Stimulated activated CD4-positive, alpha-beta T cell treated with anti-CD3 and anti-CD28 coated beads, Interleukin-15, amount 100 ng/mL, for 24 hours (primary cell): ENCODE measurements at places on chromosomes 12 and 14.
A peak's percentile ranks its signal among the peaks of the same experiment; 100 is the strongest.

GRCh38 chr12:90978117-90978770 is 23.3 kb upstream of the CCER1 start:
- no peak for DNase-seq

GRCh38 chr14:101017806-101018560 is 114.5 kb upstream of the RTL1 start:
- no peak for DNase-seq

GRCh38 chr12:2683283-2684025 is 111.3 kb upstream of the FKBP4 start:
- DNase-seq, result no peak

DNA sequence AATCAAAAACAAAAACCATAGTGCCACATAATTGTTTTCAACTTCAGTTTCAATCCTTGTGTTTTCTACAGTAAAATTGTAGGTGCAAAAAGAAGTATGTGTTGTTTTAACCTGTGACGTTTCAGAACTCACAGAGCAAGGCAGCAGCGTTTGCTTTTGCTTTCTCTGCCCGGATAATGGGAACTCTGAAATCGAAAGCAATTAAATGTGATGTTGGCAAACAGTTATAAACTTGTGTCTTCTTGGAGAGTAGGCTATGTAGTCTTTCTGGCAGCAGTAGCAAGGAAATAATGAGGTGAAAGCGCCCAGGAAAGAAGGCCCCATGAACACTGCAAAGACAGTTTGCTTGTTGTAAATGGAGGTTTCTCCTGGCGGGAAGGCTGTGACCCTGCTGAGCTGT is 39.1 kb downstream of the FNTB start:
- DNase-seq, result no peak

- DNase-seq, result no peak
Observed at GRCh38 chr14:54650331-54650958, 83.5 kb downstream of the SAMD4A start.

DNA sequence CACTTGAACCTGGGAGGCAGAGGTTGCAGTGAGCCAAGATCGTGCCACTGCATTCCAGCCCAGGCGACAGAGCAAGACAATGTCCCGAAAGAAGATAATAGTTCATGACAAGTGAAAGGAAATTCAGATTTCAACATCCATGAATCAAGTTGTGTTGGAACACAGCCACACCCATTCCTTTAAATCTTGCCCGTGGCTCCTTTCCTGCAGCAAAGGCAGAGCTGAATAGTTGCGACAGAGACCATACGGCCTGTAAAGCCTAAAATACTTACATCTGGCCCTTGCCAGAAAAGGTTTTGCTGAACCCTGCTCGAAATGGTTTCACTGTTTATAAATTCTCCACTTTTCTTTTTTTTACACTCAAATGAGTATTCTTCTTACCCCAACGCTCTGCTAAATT is 17.7 kb upstream of the ITPK1 start:
- no peak for DNase-seq

GRCh38 chr12:121630791-121631355 is 4.5 kb downstream of the ORAI1 start:
- DNase-seq, result no peak

- DNase-seq, result no peak
Observed at GRCh38 chr12:63917864-63918799, 73.6 kb downstream of the SRGAP1 start.

- no peak for DNase-seq
Observed at GRCh38 chr12:69657376-69658137, 41.5 kb downstream of the BEST3 start.

DNA sequence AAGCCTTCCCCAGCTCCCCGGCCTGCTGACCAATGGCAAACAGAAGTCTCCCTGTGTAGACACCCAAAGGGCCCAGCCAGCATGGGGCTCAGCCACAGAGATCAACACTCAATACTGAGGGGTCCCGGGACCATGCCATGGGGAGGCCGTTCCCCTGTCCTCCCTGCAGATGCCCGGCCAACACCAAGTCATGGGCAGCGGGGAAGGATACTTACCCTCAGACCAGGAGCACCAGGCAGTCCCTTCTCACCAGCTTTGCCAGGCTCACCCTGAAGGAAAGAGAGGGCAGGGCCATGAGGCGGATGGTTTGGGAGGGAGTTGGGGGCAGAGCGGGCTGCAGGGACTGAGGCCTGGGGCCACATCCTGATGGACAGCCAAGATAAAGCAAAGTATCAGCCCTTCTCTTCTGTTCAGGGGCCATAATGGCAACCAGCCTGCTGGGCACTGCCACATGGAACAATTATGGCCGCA is 19.9 kb downstream of the COL2A1 start:
- no peak for DNase-seq

DNA sequence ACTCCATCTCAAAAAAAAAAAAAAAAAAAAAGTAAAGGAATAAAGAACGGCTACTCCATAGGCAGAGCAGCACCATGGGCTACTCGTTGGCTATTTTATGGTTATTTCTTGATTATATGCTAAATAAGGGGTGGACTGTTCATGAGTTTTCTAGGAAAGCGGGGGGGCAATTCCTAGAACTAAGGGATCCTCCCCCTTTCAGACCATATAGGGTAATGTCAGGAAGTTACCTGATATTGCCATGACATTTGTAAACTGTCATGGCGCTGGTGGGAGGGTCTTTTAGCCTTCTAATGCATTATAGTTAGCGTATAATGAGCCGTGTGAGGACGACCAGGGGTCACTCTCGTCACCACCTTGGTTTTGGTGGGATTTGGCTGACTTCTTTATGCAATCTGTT is 142.3 kb downstream of the GLT1D1 start:
- no peak for DNase-seq

DNA sequence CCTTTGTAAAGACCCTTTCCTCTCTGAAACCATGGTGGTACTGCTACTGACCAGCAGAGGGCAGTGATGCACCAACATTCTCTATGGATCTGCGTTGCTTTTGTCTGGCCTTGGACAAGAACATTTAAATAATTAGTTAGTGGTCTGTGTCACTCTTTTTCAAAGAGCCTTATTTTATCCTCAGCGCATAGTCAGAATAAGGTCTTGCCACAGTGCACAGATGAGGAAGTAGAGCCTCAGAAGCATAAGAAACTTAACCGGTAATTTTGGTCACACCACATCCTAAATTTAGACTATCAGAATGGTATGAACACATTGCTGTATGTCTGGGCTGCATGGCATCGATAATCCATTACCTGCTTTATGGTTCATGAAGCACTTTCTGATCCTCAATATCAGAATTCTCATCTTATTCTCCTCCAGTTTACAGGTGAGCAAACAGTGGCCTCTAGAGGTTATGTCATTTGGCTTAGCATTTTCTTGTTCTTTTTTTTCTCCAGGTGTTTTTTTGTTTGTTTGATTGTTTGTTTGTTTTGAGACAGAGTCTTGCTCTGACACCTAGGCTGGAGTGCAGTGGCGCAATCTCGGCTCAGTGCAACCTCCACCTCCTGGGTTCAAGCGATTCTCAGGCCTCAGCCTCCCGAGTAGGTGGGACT is 23.7 kb upstream of the IFT81 start:
- DNase-seq, result peak; percentile 70

GRCh38 chr14:52835122-52835903 is 43.9 kb upstream of the GNPNAT1 start:
- DNase-seq, result no peak

- no peak for DNase-seq
Observed at GRCh38 chr14:74519316-74520074, 25.9 kb downstream of the ISCA2 start.

DNA sequence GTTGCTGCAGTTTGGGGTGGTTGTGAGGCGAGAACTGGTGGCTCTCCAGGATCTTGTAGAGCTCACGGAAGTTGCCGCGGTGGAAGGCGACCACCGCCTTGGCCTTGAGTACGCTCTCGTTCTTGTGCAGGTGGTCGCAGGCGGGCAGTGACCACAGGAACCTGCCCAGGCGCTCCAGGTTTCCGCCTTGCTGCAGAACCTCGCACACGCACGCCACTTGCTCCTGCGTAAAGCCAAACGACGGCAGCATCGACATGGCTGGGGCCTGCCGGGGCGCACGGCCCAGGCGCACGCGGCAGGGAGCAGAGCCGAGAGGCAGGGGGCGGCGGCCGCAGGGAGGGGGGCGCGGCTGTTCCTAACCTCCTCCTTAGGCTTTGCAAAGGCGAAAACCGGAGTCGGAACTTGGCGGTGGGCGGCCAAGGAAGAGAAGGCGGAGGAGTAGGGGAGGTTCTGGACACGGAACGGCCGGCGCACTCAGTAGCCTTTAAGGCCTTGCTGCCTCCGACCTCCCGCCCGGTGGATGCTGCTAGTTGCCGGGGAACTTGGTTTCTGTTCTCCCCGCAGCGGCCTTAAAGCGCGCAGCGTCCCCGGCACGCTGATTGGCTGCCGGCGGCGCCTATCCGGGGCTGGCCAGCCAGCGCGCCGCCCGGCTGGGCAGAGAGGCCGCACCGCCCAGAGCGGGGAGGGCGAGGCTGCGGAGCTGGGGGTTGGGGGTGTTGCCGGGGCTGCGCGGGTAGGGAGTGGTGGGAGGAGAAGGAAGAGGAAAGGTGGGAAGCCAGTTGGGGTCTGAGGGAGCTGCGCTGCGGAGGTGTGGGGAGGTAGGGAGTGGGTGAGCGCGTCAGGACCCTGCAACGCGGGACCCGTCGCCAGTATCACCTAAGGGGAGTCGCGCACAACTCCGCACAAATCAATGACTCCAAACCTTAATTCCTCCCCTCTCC is at the start of gene SIX1:
Gene SIX1 (minus strand): TSS at position 544 of the 941 bp plus-strand sequence. CDS start 288 bp downstream, at position 256.
- DNase-seq, result peak; percentile 59

DNA sequence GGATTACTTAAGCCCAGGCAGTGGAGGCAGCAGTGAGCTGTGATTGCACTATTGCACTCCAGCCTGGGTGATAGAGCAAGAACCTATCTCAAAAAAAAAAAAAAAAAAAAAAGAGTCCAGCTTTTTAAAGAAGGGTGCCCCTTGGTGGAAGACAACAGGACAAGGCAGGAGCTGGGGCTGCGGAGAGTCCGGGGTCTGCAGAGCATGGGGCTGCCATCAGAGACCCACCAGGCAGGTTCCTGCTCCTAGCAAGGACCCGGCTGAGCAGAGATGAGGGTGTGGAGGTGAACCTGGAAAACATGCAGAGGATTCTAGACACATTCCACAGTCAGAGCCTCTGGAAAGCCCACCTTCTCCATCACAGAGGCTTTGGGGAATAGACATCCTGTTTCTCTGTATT is 21.0 kb upstream of the CIPC start:
- no peak for DNase-seq

DNA sequence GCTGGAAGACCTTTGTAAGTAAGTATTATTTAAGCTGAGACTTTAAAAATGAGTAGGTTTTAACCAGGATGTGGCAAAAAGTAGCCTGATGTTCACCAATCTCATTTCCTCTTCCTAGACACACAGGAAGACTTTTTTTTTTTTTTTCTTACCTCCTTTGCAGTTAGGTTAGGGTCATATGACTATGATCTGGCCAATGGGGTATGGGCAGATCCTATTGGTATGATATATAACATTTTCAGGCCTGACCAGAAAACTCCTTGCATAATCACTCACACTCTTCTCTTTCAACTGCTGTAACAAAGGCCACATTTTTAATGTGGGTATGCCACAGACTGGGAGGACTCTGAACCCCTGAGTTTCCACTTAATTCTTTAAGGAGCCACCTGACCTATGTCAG is 2.7 kb upstream of the RPS6KA5 start:
- peak; percentile 26 for DNase-seq

- no peak for DNase-seq
Observed at GRCh38 chr12:101021911-101022388, 188.1 kb downstream of the SLC5A8 start.
